ENCODE measurements at places on chromosomes 5 and 9.
A peak's percentile ranks its signal among the peaks of the same experiment; 100 is the strongest.

DNA sequence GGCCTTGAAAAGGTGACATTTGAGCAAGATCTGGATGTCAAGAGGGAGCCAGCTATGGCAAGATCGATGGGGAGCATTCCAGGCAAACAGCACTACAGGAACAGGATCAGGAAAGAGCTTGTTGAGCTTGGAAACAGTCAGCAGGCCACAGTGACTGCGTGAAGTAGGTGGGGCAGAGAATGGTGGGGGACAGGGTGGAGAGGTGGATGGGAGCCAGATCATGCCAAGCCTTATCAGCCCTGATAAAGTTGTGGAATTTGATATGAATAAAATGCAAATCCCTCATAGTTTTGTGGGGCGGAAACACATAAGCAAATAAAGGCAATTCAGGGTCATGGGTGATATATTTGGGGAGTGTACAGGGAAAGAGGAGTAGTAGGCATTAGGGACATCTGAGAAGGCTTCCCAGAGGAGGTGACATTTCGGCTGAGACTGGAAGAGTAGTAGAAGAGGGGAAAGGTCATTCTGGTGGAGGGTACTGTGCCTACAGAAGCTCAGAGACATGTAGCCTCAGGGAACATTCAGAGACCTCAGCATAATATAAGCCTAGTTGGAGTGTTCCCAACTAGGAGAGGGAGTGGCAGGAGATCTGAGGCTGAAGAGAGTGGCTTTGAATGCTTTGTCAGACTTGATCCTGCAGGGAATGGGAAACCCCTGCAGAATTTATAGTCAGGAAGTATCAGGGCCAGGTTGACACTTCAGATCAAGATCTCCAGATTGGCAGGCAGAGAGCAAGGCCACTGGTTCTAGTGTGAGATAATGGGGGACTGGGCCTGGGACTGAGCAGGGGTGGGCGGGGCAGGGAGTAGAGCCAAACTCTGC lies 9.7 kb upstream of the CYSTM1 start:
- DNase-seq, result peak; percentile 45

GRCh38 chr5:4099386-4099785 lies 503.8 kb downstream of the IRX1 start:
- DNase-seq, result no peak

GRCh38 chr5:98460536-98460935 lies 312.9 kb upstream of the RGMB start:
- DNase-seq, result no peak

- DNase-seq, result no peak
Observed at GRCh38 chr5:163407034-163407655, 30.2 kb upstream of the CCNG1 start.

GRCh38 chr9:77876091-77876490 lies 155.5 kb downstream of the GNAQ start:
- no peak for DNase-seq
